ENCODE measurements at places on chromosomes 1 and 21.

DNA sequence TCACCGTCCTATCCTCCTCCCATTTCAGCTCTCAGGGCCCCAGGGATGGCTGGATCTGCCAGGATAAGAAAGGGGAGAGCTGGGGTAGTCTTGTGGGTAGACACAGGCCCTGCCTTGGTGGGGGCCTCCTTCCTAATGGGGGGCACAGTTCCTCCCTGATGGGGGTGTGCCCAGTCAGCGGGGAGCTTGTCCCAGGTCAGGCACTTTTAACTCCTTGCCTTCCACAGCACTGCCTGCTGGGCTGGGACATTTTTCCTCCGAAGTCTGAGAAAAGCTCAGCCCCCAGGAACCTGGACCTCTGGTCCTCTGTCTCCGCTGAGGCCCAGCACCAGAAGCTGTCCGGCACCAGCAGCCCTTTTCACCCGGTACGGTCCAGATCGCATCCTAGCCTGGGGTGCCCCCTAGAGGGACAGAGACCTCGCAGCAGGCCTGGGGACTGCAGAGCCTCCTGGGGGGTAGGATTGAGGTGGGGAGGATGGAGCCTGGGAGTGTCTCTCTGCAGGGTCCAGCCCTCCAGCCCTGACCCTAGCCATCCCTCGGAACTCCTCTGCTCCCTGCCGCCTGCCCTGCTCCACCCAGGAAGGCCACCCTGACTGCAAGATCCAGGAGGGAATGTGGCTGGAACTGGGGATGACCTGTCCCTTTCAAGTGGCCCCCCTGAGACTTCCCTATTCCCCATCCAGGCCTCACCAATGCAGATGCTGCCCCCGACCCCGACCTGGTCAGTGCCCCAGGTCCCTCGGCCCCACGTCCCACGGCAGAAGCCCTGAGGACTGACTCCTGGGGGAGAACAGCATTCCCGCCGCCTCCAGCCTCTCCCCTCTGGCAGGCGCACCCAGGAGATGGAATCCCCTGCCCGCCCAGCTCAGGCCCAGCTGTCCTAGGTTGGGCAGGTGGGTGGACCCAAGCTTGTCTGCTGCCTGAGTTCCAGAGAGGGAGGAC, 12.0 kb downstream of the MIIP start:
- DNase-seq = no peak

DNA sequence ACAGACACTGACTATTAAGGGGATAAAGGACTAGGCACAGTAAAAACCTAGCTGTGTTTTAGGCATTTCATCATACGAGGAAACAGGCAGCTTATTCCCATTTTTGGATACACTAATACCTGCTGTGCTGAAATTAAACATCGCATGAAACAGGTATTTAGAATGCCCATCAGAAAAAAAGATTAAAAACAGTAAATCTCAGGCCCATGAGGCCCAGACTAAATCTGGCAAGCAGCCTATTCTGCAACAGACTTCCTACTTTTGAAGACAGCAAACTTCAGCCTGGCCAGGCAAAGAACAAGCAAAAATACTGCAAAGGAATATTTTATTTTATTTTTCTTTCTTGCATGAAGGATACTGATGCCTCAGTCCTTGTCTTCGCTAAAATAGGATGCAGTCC, 240.2 kb downstream of the LMO4 start:
- no peak for DNase-seq

DNA sequence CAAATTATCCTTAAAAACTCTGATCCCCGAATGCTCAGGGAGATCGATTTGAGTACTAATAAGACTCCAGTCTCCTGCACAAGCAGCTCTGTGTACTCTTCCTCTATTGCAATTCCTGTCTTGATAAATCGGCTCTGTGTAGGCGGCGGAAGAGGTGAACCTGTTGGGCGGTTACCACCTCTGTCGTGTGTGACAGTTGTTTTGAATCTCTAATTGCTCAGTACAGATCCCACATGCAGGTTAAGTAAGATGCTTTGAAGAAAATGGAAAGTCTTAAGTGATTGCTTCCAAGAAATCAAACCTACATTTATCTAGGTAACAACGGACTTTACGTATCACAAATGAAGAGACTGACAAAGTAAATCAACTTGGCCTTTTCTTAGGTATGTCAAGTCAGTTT, 35.5 kb downstream of the COA6 start:
- DNase-seq = no peak

- DNase-seq = no peak
These were observed at the start of gene ITLN2 for GRCh38 chr1:160954158-160955104. TSS of gene ITLN2 (minus strand) at chr1:160954809. CDS start at chr1:160954741, 68 bp downstream.

- DNase-seq = no peak
These were observed 43.4 kb upstream of the RHOU start for GRCh38 chr1:228691926-228692325.

DNA sequence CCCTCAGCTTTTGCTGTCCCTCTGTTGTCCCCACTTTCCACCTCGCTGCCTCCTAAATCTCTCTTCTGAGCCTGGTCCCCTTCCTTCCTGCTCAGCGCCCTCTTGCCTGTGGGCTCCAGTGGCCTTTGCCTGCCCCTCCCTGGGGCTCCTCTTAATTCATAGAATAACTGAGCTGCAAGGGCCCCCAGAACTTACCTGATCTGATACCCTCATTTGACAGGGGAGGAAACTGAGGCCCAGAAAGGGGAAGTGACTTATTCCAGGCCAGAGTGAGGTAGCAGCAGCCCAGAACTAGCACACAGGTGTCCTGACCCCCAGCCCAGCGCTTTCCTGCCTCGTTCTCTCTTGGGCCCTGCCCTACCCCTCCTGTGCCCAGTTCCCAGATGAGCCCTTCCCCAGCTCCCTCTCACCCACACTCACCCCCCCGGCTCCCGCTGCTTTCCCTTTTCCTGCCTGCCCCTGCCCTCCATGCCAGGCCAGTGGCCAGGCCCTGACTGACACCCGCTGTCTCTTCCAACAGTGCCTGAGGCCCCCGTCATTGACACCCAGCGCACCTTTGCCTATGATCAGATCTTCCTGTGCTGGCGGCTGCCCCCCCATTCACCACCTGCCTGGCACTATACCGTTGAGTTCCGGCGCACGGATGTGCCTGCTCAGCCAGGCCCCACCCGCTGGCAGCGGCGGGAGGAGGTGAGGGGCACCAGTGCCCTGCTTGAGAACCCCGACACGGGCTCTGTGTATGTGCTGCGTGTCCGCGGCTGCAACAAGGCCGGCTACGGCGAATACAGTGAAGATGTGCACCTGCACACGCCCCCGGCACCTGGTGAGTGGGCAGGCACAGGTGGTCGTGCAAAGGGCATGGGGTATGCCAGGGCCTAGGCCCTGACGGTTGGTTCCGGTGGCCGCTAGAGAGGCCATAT, 5.7 kb downstream of the TRIM46 start:
- DNase-seq = no peak

DNA sequence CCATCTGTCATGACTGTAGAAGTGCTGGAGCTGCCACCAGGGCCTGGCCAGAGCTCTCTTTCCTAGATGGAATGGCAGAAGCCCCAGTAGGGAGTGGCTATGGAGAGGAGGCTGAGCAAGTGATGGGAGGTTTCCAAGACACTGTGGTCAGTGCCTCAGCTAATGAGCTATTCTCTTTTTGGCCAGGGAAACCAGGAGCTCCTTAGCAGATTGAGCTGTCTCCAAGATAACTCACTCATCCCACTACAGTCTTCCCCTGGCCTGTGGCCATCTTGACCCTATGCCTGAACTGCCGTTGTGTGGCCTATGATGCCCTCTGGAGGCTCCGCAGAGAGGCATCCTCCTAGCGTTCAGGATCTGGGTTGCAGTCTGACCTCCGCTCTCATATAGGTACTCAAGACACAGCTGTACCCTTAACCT, 60.5 kb downstream of the ERI3 start:
- no peak for DNase-seq

DNA sequence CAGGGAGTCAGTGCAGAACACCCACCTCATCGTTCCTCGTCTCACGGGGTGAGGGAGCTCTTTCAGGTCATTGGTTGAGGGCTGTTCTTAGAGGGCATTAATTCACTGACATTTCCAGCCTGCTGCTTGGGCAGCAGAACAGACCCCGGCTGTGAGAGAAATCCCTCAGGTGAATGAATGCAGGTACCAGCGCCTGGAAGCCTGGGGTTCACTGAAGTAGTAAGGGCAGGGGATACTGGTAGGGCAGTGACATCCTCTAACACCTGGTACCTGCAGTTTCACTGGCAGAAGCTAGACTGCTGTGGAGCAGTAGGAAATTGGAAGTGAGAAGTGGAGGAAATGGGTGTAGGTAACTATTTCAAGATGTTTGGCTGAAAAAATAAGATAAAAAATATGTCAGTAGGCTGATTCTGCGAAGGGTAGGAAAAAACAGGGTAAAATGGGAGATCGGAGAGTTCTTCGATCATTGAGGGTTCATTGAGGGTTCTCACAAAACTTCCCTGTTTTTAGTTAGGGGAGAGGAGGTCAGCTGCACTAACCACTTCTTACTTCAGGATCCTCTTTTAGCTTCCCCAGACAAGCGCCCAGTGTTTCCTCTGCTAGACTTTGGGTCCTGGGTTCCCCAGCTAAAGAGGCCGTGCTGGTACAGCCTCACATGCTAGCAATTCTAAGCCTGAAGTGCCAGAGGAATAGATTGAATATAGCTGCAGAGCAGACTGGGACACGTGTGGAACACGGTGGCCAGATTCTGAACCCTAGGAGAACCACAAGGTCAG, 55.2 kb downstream of the RNF220 start:
- no peak for DNase-seq

DNA sequence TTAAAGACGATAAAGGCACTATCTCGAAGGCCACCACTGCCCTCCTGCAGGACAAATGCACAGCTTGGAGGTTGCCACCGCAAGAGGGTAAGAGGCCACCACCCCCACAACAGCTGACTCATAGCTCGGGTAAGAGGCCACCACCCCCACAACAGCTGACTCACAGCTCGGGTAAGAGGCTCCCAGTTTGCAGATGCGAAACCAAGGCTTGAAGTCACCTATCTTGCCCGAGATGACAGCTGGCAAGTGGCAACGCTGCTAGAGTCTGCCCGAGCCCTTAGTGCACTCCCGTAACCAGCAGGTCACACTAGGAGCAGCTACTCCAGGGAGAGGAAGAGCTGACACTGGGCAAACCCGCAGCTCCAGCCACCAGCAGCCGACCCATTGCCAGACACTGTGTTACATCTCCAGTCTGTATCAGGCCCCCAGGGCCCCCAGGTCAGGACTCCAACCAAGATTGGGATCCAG, 17.1 kb upstream of the SPSB1 start:
- peak; percentile 68 for DNase-seq

DNA sequence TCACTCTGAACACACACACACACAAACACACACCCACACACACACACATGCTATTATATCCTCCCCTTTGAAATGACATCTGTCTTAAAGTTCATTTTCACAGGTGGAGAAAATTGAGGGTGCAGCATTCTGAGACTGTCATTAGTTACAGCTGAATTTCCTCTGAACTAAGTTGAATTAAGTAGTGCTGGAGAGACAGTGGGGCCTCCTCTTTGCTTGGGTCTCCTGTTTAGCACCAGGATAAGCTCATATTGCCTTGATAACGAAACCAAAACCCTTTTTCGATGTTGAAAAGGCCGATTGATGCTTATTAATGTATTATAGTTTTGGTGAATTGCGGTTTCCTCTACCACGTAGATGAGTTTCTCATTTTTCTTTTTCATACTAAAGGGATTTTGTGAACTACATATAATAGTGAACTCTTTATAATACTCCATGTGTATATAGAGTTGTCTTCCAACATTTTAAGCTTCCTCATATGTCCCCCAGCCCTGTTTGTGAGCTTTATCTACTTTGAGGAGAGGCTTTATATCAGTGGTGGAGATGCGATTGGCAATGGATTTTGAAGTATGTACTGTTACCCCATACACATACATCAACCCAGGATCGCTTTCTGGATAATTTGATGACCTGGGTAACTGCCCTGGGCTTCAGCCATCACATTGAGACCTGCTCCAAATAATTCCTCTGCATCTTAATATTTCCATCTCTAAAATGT, 17.4 kb downstream of the DYNLT5 start:
- no peak for DNase-seq

DNA sequence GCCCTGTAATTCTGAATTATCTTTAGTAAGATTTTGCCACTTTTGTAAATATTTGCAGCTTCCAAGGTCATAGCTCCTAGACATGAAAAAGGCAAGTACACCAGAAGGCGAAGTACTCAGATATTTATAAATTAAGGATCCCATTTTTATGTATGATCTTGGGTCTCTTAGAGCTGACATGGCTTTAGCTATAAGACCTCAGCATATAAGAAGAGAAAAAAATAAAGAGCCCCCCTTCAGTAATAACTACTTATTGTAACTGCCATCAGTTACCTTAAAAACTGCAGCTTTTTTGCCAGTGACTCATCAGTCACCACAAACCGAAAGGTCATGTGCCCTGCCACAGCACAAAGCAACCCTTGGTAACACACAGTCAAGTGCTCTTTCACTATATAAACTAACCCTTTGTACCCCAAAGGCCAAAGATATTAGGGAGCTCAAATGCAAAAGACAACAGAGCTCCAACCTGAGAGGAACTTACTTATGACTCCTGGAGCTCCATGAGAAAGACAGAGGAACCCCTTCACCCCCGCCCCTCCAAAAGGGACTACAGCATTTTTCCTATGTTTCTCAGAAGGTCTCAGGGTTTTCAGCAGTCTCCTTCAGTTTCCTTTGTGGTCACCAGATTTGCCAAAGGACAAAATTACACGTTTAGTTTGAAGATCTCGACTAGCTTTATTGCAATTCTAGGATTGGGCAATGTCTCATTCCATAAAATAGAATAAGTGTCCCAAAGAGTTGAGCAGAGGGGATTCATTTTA, 219.8 kb upstream of the DUSP10 start:
- peak; percentile 51 for DNase-seq

All from stimulated activated CD8-positive, alpha-beta memory T cell treated with anti-CD3 and anti-CD28 coated beads, Interleukin-7, amount 100 ng/mL, for 4 hours (primary cell).